ENCODE measurements at places on chromosomes 5 and 9.
A peak's percentile ranks its signal among the peaks of the same experiment; 100 is the strongest.

DNA sequence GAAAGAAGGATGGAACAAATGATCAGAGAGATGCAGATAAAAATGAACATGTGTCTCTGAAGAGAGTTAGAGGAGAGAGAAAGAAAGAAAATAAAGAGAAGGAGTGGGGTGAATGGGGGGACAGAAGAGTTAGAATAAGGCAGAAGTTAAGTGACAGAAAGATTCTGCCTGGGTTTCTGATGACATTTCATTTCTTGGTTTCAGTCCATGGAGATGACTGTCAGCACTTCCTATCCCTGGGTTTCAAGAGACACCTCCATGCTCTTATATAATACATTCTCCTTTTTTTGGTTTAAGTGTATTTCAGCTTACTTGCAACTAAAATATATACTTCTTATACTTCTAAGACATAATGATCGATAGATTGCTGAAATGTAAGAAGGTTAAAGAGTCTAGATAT is 213.0 kb upstream of the IL12B start:
- DNase-seq = no peak

DNA sequence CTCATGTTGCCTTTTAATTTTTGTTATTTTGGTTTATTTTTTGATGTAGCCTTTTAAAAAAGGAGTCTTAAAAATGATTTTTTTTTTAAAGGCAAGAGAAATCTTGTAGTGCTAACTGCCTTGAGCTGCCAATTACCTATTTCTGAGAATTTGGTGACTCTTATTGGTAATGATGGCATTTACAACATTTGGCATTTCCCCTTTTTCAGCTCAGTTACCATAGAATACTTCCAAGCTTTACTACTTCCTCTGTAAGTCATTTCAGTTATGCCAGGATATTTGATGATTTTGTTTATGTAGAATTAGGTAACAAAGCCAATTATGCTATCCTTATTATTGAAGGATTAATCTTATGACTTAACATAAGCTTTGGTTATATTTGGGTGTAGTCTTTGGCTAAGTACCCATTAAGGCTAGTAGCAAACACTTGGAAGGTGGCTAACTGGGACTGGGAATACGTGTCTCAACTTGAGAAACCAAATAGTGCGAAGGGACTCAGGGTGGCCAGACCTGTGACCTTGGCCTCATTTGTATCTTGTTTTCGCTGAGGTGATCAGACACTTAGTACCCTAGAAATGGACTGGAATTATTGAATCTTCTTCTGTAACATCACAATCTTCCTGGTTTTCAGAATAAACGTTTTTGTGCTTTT is 27.7 kb downstream of the CDC37L1 start:
- DNase-seq = no peak

DNA sequence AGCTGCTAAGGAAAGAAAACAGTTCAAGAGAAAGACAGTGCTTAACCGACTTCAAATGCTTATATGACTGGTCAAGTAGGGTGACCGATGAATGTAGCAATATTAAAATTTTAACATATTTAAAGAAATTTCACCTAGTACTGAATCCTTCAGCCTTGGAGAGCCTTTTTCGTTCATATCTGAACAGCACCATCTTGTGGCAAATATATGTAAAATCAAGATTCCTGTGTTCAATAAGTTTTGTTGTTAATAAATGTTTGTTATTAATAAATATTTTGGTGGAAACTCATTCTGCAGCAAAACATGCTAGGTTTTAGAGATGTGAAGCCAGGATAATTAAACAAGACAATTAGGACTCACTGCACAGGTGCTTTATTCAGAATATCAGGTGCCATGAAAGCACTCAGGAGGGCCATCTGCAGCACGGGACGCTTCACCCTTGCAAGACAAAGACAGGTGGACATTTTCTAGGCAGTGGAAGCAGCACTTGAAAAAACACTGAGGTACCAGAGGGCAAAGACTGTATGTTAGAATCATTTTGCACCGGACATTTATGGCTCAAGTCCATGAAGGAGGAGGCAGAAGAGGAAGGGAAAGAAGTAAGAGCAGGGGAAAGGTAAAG is 15.6 kb downstream of the TICAM2 start:
- DNase-seq = peak; percentile 65

- no peak for DNase-seq
Observed at GRCh38 chr5:66643387-66643786, 47.2 kb downstream of the MAST4 start.

- DNase-seq = no peak
Observed at GRCh38 chr9:106879439-106879882, 16.5 kb downstream of the ZNF462 start.

GRCh38 chr5:58827463-58827862 is 244.6 kb downstream of the RAB3C start:
- DNase-seq = no peak

- DNase-seq = no peak
Observed at GRCh38 chr5:2563046-2563445, 188.4 kb downstream of the IRX2 start.

DNA sequence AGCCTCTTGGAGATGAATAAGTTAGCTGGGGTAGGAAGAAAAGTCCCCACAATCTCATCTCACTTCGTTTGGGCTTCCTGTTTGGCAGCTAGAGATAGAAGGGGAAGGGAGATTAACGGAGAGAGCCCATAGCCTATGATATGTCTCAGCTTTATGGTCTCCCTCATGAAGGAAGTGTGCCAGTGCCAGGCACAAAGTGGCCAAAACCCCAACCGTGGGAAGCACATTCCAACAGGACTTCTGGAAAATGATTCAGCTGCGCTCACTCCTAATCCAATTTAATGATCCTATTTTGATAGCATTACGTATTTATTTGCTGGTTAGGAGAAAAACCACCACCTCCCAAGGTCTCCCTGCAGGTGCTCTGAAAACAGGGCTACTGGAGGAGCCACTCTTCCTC is 303.1 kb upstream of the CLINT1 start:
- DNase-seq = no peak

- no peak for DNase-seq
Observed at GRCh38 chr5:174189654-174190541, 144.4 kb downstream of the NSG2 start.

GRCh38 chr9:88801214-88801796 is 190.0 kb upstream of the S1PR3 start:
- no peak for DNase-seq

GRCh38 chr5:137833463-137833862 is 34.2 kb upstream of the MYOT start:
- DNase-seq = no peak

DNA sequence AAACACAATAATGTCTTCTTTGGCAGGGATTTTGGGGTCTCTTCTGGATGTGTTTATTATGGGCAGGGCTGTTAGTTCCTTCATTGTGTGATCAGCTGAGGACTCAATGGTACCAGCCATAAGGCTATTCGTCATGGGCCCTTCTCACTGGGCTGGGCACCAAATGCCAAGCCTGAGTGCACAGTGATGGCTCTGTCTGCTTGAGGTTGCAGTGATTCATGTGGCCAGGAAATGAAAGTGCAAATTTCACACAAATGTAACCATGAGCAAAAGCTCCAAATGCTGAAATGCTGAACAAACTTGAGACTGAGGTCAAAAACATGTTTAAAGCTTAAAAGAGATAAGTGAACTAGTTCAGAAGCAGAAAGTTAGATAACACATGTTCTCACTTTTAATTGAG is 191.0 kb downstream of the TARS1 start:
- no peak for DNase-seq
